ENCODE measurements at places on chromosomes 6 and 20.

GRCh38 chr6:35202066-35202546, 11.7 kb upstream of the SCUBE3 start:
- DNase-seq: no peak

DNA sequence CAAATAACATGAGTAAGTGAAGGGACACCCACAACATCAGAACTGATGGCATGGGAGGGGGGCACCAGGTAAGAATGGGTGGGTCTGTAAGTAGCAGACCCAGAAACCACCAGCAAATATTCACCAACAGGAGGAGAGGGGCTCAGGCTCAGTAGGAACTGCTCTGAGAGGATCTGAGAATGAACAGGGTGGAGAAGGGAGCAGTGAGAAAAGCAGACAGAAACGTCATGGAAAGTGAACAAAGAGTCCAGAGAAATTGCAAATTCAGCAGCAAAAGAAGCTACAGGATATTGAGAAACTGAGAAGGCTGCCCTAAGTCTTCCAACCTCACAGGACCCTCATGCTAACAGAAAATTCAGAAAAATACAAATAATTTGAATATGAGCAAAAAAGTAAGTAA, 121.3 kb downstream of the KIF16B start:
- DNase-seq: no peak

GRCh38 chr20:8050157-8050837, 30.7 kb upstream of the TMX4 start:
- DNase-seq: no peak

GRCh38 chr20:36362261-36362660, 56.1 kb downstream of the DLGAP4 start:
- DNase-seq: no peak

- DNase-seq: no peak
Measured at GRCh38 chr6:12298017-12298978, 8.1 kb downstream of the EDN1 start.

DNA sequence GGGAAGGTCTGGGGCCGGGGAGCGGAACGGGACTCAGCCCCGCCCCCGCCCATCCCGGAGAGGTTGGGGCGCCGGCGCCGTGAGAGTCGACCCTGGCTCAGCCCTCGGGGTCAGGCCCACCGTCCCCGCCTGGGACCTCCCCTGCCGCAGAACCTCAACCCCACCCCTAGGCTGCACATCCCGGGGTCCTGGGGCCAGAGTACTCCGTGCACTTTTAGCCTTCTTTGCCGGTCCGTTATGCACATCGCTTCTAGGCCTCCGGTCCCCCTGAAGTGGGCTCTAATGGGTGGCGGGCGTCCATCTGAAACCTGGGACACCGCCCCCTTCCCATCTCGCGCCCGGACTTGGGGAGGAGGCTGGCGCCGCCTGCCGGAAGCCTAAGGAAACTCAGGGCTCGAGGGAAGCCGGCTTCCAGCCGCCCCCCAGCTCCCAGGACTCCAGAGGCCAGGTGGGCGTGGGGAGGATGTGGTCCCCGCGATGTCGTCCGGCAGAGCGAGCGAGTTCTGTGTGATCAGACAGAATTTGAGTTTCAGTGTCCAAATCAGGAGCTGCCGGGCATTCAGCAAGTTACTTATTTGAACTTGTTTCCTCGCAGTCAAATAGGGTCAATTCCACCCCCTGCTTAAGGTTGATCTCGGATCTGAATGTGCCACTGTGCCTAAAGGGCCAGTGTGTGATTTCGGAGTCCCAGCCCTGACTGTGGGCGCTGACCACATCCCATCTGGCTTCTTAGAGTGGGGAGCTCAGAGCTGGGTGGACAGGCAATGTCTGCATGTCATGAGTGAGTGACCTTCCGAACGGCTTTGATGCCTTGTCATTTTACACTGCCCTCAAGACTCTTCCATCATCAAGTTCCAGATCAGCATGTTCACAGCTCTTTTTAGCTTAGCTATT, 47.6 kb downstream of the CPXM1 start:
- peak; percentile 76 for DNase-seq

GRCh38 chr6:156967852-156968251, 190.7 kb downstream of the ARID1B start:
- no peak for DNase-seq

GRCh38 chr6:107644513-107644912, 154.6 kb downstream of the SOBP start:
- DNase-seq: no peak

- no peak for DNase-seq
Measured at GRCh38 chr20:46010491-46011391, 2.0 kb downstream of the MMP9 start.

GRCh38 chr6:19691465-19692167, 145.6 kb upstream of the ID4 start:
- peak; percentile 92 for DNase-seq

- DNase-seq: no peak
Measured at GRCh38 chr6:154625721-154626120, 107.5 kb upstream of the SCAF8 start.

GRCh38 chr6:123520217-123520616, 116.5 kb downstream of the TRDN start:
- DNase-seq: no peak

Measured in eye (tissue), 1 donor.